ENCODE measurements at places on chromosomes 2 and 18. TPM values are rescaled to one million over a fixed set of nuclear protein-coding genes. Genes with fewer than 3 reads are reported as not detected.

Gene DGKD
- total RNA-seq = 396 TPM

Gene DNER
- not detected for total RNA-seq

Gene ACMSD
- total RNA-seq = not detected

Gene CD302
- total RNA-seq = 1.3 TPM

Gene PROKR1
- total RNA-seq = not detected

Gene CHST10
- 9.9 TPM for total RNA-seq

Gene TBR1
- not detected for total RNA-seq

Gene FBXO36
- total RNA-seq = 1.5 TPM

Gene HOXD9
- not detected for total RNA-seq

DNA sequence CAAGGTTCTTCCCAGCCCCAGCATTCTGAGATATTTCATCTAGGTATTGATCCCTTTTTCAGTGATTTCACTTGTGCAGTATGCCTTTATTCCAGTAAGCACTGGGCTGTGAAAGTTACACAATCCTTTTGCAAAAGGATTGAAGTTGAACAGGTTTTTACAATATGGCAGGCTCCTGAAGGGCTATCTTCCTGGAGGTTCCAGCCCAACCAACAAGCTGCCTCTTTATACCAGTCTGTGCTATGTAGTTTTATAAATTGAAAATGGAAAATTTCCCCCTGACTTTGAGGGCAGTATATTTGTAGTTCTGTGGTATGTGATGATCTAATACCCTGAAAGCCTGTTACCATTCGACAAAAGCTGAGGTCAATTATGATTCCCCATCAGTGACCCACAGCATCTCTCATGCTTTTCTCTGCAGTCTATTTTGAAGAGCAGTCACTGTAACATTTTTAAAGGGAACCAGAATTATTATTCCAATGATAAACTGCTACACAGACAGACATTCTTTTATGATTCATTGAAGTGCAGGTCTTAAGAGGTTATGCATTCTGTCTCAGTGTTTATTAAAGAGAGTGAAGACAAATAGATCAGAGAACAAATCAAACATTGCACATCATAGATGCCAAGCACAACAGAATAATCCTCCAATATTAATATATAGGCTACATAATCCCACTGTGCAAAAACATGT, 35.2 kb upstream of the STPG4 start:
- no peak for DNase-seq
- H3K27me3 ChIP-seq = no peaks in the 10 kb centered on the region
- no peak overlapping the region for H3K27ac ChIP-seq
- no peak overlapping the region for H3K4me3 ChIP-seq
- no peaks in the 10 kb centered on the region for H3K4me1 ChIP-seq
- no peaks in the 10 kb centered on the region for H3K36me3 ChIP-seq

GRCh38 chr2:230869914-230870543, 5.3 kb downstream of the ITM2C start:
- H3K27me3 ChIP-seq = no peaks in the 10 kb centered on the region
- H3K36me3 ChIP-seq = peaks cover 5% of the 10 kb centered on the region
- peaks cover 94% of the 10 kb centered on the region for H3K4me1 ChIP-seq
- no peak overlapping the region for H3K4me3 ChIP-seq
- H3K27ac ChIP-seq = no peak overlapping the region

DNA sequence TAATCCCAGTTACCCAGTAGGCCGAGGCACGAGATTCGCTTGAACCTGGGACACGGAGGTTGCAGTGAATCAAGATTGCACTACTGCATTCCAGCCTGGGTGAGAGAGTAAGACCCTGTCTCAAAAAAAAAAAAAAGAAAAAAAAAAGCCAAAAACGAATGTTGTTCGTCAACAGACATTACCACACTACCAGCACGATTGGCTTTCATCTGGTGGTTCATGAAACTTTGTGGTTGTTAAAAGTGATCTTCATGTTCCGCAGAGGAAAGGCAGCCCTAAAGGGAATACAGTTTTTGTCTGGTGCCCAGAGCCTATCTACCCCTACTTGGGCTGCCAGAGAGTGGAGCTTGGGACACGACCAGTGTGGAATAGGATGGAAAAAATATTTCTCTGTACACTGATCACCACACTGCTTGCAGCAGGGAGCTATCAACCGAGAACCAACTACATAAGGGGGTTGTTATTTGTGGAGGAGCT, 13.6 kb upstream of the CXCR4 start:
- no peaks in the 10 kb centered on the region for H3K36me3 ChIP-seq
- peaks cover 94% of the 10 kb centered on the region for H3K4me1 ChIP-seq
- peak overlapping the region; percentile 30 for H3K4me3 ChIP-seq
- H3K27ac ChIP-seq = peak overlapping the region; percentile 99

DNA sequence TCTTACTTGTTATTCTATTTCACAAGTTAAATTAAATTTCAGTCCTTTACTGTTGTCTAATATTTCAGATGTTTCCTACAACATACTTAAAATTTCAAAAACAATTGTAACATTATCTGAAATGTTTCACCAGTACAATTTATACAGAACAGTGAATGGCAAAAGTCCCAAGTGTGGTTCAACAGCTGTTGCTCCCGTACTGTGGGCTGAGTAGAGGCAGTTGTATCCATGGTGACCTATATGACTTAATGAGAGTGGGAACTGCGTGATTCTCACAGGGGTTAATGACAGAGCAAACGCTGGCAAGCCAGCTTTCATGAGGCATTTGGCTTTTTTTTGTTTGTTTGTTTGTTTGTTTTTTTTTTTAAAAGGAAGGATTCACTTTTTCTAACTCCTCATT, 5.3 kb upstream of the PLCL1 start:
- no peaks in the 10 kb centered on the region for H3K36me3 ChIP-seq
- peaks cover 5% of the 10 kb centered on the region for H3K4me1 ChIP-seq
- no peak for DNase-seq
- no peak overlapping the region for H3K4me3 ChIP-seq
- H3K27ac ChIP-seq = no peak overlapping the region

GRCh38 chr18:58779529-58779928, 85.1 kb upstream of the ZNF532 start:
- H3K36me3 ChIP-seq = no peaks in the 10 kb centered on the region
- peaks cover 5% of the 10 kb centered on the region for H3K4me1 ChIP-seq
- H3K27me3 ChIP-seq = no peaks in the 10 kb centered on the region
- no peak overlapping the region for H3K27ac ChIP-seq
- no peak overlapping the region for H3K4me3 ChIP-seq

GRCh38 chr2:84288293-84288692, 170.8 kb downstream of the SUCLG1 start:
- no peaks in the 10 kb centered on the region for H3K27me3 ChIP-seq
- H3K4me3 ChIP-seq = no peak overlapping the region
- no peak overlapping the region for H3K27ac ChIP-seq
- no peaks in the 10 kb centered on the region for H3K4me1 ChIP-seq
- DNase-seq = no peak

DNA sequence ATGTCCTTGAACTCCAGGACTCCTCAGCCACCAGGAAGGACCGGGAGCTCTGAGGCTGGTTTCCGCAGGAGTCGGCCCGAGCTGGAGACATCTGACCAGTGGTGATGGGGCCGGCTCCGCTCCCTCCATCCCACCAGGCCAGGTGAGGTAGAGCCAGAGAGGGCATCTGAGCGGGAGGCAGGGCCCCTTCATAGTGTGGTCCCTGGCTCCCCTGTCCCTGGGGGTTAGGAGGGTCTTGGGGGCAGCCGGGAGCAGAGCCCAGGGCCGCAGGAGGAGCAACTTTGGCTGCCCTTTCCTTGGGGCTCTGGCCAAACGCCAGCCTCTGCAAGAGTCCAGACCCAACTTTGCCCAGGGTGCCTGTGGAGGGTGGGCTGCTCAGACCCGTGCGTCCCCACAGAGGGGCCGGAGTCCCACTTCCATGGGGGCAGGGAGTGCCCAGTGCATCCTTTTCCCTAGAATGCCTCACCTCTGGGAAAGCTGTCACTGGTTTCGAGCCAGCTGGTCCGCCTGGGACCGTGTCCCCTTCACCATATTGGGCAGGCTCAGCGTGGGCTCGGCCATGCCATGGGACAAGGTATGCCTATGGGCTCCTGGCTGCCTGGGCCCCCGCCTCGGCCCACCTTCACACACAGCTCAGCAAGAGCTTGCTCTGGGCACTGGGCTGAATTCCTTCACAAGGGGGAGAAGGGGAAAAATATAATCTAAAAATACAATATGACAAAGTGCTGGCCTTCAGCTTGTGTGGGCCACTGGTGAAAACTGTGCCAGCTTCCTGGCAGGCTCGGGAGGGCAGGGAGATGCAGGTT, 148.6 kb downstream of the TWIST2 start:
- no peaks in the 10 kb centered on the region for H3K4me1 ChIP-seq
- DNase-seq = no peak
- no peaks in the 10 kb centered on the region for H3K27me3 ChIP-seq
- no peak overlapping the region for H3K4me3 ChIP-seq
- no peaks in the 10 kb centered on the region for H3K36me3 ChIP-seq

DNA sequence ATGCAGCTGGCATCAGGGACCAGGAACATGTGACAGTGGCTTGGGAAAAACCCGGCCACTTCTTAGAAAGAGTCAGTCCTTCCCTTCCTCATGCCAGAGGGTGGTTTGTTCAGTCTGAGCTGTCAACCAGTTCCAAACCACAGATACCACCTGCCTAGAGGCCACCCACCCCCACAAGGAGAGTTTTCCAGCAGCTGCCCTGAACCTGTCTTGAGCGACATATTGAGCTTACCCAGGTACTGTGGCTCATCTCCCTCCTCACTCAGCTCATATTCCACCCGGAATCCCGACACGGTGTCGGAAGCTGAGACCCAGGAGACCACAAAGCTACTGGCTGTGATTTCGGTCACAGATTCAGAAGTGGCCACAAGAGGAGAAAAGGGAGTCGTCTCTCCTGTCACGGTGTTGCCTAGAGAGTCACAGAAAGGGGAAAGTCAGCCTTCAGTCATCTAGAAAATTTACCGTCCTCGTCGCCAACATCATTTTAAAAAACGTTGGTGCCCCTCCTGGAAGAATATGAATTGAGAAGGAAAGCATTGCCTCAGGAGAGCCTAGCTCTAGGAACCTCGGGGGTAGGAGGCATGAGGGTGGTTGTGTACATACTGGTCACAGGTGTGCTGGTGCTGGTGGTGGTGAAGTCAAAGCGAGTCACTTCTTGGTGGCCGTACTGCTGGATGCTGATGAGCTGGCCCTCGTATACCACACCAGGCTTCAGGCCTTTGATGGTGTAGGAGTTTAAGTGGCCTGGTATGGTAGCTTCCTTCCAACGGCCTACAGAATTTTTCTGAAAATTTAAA, 26.3 kb downstream of the FN1 start:
- no peak overlapping the region for H3K4me3 ChIP-seq
- no peaks in the 10 kb centered on the region for H3K27me3 ChIP-seq
- H3K36me3 ChIP-seq = no peaks in the 10 kb centered on the region

DNA sequence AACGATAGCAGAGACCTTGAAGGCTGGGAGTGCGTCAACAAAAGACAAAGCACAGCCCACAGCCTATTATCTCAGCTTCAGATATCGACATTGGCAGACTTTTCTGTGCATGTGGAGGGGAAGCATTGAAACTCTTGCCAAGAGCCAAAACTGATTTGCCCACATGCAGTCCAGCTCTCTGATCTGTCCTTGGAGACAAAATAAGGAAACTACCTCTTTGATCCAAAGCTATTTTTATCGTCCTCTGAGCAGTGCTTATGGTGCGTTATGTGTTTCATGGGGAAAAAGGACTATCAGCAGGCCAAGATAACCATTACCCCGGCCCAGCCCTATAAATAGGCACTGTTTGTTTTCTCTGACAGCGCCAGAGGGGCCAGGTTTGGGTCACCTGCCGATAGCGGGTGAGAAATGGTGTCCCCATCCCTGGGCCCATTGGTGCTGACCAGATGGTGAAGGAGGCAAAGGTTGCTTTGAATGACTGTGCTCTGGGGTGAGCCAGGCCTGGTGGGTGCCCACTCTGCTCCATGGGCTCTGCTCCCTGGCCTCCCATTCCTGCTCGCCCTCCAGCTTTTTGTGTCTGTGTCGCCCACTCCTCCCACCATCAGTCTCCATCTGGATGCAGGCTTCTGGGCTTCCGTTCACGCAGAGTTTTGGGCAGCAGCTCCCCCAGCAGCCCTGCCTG, 176.1 kb upstream of the HS6ST1 start:
- H3K27ac ChIP-seq = no peak overlapping the region
- no peaks in the 10 kb centered on the region for H3K27me3 ChIP-seq
- DNase-seq = no peak
- H3K4me1 ChIP-seq = no peaks in the 10 kb centered on the region
- no peaks in the 10 kb centered on the region for H3K36me3 ChIP-seq
